ENCODE measurements at places on chromosomes 16 and 17.

GRCh38 chr17:62150471-62150870, 85.4 kb upstream of the MED13 start:
- no peak for DNase-seq

- no peak for DNase-seq
Observed at GRCh38 chr16:49048557-49048956, 233.1 kb downstream of the CBLN1 start.

- no peak for DNase-seq
Observed at GRCh38 chr17:73968680-73969079, 234.8 kb upstream of the RPL38 start.

DNA sequence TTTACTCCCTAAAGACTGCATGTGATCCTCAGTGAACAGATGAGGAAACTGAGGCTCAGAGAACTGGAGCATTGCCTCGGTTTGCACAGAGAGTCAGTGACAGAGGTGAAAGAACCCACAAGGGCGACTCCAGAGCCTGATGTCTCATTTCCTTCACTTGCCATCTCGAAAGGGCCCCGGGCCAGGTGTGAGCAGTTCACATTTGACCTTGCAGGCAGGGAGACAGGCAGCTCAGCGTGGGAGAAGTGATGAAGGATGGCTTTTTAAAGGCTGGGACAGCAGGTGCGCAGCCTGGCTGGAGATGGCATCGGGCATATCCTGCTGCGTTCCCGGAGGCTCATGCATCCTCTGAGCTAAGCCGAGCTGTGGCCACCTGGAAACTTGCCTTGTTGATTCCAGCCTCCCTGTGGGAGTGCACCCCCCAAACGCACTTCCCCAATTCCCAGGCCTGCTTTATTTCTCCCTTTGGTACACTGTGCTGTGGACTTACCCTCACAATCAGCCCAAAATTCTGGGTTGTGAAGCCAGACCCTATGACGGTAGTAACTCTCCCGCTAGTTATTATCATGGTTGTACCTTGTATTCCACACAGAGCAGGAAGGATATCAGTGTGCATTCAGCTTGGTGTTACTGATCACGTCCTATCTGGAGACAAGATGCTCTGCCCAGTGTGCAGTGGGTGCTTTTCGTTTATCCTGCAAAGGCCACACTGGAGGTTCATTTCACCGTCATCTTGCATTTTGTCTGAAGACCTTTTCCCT, 753.2 kb upstream of the EEF2KMT start:
- no peak for DNase-seq

DNA sequence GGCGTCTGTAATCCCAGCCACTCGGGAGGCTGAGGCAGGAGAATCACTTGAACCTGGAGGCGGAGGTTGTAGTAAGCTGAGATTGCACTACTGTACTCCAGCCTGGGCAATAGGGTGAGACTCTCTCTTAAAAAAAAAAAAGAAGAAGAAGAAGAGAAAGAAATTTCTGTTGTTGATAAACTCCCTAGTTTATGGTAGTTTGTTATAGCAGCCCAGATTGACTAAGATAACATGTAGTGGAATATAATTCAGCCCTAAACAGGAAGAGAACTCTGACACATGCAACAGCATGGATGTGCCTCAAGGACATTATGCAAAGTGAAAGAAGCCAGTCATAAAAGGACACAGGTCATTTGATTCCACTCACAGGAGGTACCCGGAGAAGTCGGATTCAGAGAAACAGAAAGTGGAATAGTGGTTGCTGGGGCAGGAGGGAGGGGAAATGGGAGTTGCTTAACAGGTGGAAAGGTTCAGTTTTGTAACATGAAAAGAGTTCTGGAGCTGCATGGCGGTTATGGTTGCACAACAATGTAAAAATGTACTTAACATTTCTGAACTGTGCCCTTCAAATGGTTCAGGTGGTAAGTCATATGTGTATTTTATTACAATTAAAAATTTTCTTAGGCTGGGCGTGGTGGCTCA, 26.0 kb upstream of the PRM1 start:
- peak; percentile 77 for DNase-seq

DNA sequence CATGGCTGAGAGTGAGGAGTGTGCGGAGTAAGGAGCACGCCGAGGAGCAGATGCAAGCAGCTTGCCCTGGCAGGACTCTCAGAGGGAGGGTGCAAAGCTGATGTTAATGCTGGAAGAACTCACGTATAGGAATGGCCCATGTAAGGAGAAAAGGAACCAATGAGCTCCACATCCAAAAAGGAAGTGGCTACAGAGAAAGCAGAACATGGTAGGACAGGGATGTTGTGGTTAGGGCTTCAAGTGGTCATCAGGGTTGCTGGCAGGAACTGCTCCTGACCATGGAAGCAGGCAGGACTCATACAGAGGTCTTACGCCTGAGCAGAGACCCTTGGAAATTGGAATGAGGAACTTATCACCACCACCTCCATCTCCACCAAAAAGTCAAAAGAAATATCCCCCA, 5.2 kb downstream of the MYO1D start:
- DNase-seq = peak; percentile 72

DNA sequence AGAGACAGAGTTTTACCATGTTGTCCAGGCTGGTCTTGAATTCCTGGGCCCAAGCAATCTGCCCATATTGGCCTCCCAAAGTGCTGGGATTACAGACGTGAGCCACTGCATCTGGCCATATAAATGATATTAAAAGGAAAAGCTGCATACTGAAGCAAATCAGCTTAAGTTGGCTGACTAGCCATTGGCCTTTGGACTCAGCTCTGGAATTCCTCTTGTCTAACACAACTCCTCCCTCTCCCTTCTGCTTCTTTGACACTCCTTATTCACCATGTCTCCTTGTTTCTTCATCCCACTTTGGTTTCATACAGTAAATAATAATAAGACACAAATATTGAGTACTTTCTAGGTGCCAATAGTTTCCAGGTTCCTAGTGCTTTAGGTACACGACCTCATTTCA, 7.5 kb downstream of the KRT12 start:
- no peak for DNase-seq

GRCh38 chr16:21302898-21303528, 24.9 kb upstream of the CRYM start:
- peak; percentile 91 for DNase-seq

GRCh38 chr17:50893183-50893993, 27.2 kb upstream of the TOB1 start:
- DNase-seq = no peak

DNA sequence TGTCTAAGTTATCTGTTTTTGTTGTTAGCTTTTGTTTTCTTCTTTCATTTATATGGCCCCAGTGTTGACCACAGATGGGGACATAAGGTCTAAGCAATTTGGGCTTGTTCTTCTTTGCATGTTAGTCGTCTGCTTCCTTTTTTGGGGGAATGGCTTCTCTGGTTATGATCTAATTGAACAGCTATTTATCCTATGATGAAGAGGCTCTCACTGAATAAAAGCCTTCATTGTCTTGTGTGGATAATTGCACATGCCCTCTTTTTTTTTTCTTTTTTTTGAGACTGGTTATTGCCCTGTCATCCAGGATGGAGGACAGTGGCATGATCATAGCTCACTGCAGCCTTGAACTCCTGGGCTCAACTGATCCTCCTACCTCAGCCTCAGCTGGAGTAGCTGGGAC, 13.7 kb downstream of the SMARCE1 start:
- DNase-seq = no peak

- DNase-seq = peak; percentile 93
Observed at GRCh38 chr17:35889818-35890773, 9.9 kb upstream of the CCL5 start.

DNA sequence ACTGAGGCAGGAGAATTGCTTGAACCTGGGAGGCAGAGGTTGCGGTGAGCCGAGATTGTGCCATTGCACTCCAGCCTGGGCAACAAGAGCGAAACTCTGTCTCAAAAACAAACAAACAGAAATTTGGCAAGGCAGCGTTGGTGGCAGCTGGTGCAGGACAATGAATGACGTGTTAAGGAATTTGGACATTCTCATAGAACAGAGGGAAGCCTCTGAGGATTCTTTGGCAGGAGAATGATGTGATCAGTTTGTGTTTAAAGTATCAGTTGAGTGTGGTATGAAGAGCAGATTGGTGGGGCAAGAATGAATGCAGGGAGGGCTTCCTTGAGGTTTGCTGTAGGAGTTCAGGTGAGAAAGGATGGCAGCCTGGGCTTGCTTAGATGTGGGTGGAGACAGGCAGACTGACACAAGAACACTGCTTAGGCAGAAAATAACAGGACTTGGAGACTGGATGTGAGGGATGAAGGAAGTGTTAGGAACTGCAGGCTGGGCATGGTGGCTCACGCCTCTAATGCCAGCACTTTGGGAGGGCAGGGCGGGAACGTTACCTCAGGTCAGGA, 4.8 kb downstream of the CYB5D2 start:
- DNase-seq = no peak

- no peak for DNase-seq
Observed at GRCh38 chr17:66889480-66890230, 54.7 kb downstream of the CACNG5 start.

DNA sequence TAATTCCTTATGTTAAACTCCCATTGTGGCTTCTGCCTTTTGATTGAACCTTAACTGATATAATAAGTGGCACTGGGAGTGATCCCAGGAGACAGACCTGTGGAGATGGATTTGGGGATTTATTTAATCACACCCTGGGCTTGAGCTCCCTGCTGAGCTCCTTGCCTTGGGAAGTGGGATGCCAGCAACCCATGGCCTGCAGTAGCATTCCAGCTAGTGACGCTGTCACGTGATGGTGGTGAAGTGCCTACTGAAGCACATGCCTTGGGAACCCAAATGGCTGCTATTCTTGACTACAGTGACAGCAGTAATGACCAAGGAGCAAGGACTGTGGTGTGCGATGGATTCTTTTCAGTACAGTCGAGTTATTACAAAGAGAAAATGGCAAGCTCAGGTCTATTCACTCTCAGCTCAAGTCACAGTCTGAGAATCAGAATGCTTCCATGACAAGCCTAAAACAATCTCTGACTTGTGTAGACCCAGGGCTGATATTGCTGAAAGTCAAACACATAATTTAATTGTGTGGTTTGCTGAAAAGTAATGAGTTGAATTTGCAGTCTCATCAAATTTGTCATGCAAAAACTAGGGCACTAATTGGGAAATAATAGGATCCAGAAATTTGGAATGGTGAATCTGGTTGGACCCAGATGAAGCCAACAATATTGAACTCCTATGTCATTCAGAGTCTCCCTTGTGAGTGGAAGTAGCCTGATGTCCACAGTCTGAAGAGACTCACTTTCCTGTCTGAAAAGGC, 47.1 kb downstream of the BCL7C start:
- no peak for DNase-seq

GRCh38 chr17:4948166-4948930, at the start of gene PFN1:
Gene PFN1 (minus strand): TSS chr17:4948530. CDS start chr17:4948394, 136 bp downstream.
- DNase-seq = peak; percentile 94

DNA sequence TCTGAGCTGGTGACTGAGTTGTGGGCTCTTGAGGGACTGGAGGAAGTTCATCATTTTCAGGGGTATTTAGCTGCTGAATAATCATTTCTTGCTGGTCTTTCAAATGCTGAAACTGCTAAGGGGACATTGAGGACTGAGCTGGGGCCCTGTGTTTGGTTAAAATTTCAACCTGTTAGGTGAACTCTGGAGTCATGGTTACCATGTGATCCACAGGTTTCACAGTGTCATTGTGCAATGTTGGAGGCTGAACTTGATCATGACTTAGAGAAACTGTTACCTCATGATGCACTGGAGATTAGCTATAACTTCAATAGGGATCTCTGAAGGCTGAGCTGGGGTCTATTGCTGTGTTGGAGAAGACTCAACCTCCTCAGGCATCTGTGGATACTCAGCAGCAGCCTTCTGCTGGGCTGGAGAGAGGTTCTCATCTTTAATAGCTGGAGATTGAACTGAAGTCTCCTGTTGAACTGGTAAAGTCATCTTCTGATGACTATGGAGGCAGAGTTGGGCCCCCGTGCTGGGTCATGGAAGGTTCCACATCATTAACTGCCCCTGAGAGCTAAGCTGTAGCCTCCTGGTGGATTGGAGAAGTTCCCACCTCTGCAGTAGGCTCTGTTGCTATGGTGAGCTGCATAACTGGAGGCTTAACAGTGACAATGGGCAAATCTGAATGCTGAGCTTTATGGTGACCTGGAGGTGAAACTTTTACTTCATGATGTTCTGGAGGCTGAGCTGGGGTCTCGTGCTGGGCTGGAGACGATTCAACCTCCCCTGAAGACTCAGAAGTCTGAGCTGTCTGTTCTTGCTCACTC, 15.2 kb downstream of the RDM1 start:
- no peak for DNase-seq

GRCh38 chr16:79609861-79610260, 9.3 kb upstream of the MAF start:
- peak; percentile 23 for DNase-seq

DNA sequence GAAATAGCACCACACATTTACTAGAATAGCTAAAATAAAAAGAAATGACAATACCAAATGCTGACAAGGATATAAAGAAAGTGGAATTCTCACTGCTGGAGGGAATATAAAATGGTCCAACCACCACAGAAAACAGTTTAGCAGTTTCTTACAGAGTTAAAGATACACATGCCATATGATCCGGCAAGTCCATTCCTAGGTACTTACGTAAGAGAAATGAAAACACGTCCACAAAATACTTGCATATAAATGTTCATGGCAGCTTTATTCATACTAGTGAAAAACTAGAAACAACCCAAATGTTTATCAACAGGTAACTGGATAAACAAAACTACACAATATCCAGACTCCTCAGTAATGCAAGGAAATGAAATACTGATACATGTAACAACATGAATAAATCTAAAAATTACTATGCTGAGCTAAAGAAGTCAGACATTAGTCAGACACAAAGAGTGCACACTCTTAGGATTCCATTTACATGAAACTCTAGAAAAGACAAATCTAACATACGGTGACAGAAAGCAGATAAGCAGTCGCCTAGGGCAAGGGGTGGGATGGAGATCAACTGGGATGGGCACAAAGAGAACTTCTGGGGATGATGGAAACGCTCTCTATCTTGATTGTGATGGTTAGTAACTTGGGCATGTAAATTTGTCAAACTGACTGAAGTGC, 76.4 kb downstream of the SMG6 start:
- DNase-seq = no peak

DNA sequence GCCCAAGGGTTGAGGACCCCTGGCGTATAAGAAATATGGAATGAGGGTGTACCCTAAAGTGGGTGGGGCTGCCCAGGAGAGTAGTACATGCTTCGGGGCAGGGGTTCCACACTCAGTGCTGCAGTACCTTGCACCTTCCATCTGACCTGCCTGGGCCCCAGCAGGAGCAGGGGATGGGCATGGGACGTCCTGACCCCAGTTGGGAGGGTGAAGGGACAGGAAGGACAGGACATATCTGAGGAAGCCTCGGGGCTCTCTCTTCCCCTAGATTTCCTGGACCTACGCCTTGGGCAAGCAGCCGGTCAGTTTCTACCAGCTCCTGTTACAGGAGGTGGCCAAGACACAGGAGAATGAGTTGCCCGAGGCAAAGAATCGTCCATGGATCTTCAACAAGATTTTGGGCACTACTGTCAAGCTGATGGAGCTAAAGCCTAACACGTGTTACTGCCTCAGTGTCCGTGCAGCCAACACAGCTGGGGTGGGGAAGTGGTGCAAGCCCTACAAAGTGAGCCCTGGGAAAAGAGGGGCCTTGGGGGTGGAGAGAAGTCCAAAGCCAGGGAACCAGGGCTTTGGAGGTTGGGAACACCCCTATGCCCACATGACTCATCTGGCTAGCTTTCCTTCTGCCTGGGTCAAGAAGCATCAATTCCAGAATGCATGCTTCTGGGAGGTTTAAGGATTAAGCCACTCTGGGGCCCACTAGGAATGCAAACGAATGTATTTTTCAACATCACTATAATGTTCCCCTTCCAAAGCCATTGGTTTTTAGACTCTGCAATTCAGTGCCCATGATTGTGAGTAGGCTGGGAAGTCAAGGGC, 7.9 kb downstream of the FNDC8 start:
- no peak for DNase-seq

All from suppressor macrophage treated with lipopolysaccharide for 1 hour (primary cell).